ENCODE measurements at places on chromosomes 11 and 22.
A peak's percentile ranks its signal among the peaks of the same experiment; 100 is the strongest.

DNA sequence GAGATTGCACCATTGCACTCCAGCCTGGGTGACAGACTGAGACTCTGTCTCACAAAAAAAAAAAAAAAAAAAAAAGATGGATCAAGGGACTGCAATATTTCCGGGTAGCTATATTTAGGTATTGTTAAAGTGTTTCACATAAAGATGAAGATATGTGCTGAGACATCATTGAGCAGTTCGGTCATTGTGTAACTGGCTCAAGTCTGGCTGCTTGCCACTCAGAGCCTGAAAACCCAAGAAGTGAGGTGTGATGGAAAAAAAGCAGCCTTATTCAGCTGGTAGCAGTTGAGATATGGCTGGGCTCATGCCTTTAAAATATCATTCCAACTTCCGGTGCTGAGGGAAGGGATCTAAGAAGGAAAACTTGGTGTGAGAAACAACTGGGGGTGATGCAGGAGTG lies 46.9 kb downstream of the LUZP2 start:
- no peak for DNase-seq

DNA sequence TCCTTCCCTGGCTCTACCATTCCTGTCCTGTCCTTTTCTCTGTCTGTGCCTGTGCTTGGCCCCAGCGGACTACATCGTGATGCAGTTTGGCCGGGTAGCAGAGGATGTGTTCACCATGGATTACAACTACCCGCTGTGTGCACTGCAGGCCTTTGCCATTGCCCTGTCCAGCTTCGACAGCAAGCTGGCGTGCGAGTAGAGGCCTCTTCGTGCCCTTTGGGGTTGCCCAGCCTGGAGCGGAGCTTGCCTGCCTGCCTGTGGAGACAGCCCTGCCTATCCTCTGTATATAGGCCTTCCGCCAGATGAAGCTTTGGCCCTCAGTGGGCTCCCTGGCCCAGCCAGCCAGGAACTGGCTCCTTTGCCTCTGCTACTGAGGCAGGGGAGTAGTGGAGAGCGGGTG lies 20.4 kb downstream of the TUB start:
- no peak for DNase-seq

DNA sequence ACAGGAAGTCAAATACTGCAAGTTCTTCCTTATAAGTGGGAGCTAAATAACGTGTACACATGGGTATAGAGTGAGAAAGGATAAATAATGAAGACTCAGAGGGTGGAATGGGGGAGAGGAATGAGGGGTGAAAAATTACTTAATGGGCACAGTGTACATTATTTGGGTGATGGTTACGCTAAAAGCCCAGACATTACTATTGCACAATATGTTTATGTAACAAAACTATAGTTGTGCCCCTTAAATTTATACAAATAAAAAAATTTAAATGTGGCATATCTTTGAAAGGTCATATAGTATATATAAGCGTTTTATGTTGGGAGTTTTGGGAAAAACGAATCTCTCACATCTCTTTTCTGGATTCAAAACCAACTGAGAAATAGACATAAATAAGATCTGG lies 96.1 kb downstream of the KIF18A start:
- DNase-seq: no peak

DNA sequence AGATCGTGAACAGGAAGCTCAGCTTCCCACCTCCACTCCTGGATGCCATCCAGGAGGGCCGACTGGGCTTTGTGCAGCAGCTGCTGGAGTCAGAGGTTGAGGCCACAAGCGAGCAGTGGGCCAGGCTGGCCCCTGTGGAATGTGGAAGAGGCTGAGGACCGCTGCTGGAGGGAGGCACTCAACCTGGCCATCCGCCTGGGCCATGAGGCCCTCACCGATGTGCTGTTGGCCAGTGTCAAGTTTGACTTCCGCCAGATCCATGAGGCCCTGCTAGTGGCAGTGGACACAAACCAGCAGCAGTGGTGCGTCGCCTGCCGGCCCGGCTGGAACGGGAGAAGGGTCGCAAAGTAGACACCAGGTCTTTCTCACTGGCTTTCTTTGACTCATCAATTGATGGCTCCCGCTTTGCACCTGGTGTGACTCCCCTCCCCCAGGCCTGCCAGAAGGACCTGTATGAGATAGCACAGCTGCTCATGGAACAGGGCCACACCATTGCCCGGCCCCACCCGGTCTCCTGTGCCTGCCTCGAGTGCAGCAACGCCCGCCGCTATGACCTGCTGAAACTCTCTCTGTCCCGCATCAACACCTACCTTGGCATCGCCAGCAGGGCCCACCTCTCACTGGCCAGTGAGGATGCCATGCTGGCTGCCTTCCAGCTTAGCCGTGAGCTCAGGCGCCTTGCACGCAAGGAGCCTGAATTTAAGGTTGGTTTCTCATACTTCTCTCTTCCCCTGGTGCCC lies 24.9 kb downstream of the ART5 start:
- no peak for DNase-seq

GRCh38 chr11:69449320-69450063 lies 32.0 kb upstream of the LINC01488 start:
- no peak for DNase-seq

DNA sequence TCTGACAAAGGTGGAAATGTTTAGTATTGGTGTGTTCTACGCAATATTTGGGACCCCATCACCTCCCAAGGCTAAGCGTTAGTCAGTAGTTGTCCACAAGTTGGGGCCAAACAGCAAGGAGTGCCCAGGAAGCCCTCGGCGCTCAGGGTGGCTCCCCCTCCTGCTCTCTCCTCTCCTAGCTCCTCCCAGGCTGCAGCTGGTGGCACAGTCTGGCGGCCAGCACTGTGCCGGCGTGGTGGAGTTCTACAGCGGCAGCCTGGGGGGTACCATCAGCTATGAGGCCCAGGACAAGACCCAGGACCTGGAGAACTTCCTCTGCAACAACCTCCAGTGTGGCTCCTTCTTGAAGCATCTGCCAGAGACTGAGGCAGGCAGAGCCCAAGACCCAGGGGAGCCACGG lies 16.8 kb downstream of the CD5 start:
- no peak for DNase-seq

GRCh38 chr11:72493426-72494108 lies 59.2 kb upstream of the CLPB start:
- no peak for DNase-seq

DNA sequence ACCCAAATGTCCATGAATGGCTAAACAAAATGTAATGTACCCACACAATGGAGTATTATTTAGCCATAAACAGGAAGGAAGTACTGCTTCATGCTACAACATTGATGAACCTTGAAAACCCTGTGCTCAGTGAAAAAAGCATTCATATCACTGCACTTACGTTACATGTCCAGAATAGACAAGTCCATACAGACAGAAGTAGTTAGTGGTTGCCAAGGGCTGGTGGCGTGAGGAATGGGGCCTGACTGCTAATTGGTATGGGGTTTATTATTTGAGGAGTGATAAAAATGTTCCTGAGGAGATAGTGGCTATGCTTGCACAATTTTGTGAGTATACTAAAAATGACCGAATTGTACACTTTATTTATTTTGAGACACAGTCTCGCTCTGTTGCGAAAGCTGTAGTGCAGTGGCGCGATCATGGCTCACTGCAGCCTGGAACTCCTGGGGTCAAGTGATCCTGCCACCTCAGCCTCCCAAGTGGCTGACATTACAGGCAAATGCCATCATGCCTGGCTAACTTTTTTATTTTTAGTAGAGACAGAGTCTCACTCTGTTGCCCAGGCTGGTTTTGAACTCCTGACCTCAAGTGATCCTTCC lies 7.7 kb upstream of the SYVN1 start:
- DNase-seq: no peak

DNA sequence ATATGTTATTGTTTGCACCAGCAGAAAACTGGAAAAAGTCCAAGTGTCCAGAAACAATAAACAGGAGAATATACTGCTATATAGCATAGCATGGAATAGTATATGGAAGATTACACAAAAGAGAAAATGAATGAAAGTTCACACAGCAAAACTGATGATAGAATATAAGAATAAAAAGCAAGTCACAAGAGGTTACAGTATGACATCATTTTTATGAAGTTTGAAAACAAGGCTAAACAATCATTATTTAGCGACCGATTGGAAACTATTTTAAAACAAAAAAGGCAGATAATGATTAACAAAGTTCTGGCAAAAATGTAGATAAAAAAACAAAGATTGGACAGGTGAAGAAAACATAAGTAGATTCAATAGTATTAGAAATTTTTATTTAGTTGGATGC lies 47.1 kb downstream of the SOX6 start:
- DNase-seq: no peak

DNA sequence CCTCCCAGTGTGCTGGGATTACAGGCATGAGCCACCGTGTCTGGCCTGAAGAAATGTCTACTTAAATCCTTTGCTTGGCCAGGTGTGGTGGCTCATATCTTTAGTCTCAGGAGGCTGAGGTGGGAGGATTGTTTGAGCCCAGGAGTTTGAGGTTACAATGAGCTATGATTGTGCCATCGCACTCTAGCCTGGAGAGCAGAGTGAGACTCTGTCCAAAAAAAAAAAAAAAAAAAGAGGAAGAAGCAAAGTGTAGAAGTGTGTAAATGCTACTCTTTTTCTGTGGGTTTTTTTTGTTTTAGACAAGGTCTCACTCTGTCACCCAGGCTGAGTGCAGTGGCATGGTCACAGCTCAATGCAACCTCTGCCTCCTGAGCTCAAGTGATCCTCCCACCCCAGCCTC lies 6.4 kb upstream of the ATG16L2 start:
- DNase-seq: no peak

GRCh38 chr11:104570078-104570701 lies 328.1 kb downstream of the CASP12 start:
- DNase-seq: no peak

GRCh38 chr11:133697603-133698180 lies 147.6 kb downstream of the SPATA19 start:
- DNase-seq: no peak

DNA sequence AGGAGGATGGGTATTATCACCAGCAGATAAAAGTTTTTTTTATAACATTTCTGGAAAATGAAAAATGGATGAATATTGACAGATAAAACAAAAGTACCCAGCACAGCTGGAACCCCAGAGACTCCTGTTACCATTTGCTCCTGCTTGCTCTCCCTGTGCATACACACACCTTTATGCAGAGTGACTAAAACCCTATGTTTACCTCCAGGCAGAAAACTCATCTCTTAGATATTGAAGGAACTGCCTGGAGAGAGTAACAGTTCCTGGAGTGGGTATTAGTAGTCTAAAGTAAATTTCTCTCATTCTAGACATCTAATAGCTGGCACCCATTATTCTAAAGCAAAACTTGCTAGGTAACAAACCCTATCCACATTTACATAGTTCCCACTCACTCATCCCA lies 38.0 kb downstream of the CYP2R1 start:
- DNase-seq: no peak

- peak; percentile 16 for DNase-seq
Measured at GRCh38 chr11:69558519-69558941, 77.1 kb downstream of the LINC01488 start.

- DNase-seq: no peak
Measured at GRCh38 chr11:60396799-60397198, 540 bp downstream of the MS4A14 start.

DNA sequence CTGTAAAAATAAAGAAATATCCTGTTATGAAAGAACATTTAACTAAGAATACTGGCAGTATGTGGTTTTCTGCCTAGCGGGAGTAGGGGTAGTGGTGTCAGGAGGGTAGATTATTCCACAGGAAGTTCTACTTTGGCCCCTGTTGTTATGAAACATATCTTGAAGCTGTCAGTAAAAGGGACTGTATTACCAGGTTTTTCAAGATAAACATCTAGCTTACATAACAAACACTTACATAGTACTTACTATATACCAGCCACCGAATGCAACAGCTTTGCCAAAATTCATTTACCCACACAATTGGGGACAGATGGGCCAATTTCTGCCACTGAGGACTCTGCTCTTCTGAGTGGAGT lies 3.7 kb downstream of the TMEM123 start:
- DNase-seq: no peak

- no peak for DNase-seq
Measured at GRCh38 chr11:74033046-74033445, 24.2 kb upstream of the UCP3 start.

DNA sequence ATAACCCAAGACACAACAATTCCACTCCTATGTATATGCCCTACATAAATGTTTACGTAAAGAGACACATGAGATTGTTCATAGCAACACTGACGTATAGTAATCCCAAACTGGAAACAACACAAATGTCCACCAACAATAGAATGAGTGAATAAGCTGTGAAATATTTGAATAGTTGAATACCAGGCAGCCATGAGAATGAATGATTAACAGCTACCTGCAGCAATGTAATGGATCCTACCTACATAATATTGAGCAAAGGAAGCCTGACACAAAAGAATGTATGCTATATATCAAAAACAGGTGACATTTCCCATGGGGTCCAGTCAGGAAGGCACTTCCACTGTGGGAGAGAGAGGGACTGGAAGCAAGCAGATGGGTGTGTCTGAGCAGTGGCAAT lies 92.8 kb upstream of the LINC01488 start:
- no peak for DNase-seq

DNA sequence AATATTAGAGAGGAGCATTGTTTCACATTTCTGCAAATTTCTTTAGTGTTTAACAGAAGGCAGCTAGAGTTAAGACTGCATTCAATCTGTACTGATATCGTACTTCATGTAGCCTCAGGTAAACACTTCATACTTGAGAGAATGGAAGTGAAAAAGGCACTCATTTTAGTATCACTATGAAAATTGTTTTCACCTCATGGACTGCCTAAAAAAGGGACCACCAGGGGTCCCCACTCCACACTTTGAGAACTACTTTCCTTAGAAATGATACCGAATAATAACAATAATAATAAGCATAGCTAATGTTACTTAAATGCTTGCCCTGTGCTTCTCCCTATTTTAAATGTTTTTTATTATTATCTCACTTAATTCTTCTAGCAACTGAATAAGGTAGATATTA lies 95.1 kb downstream of the BLID start:
- no peak for DNase-seq

- DNase-seq: no peak
Measured at GRCh38 chr11:111435046-111435698, 56.1 kb upstream of the POU2AF1 start.

- DNase-seq: no peak
Measured at GRCh38 chr11:30481330-30481729, 104.8 kb downstream of the MPPED2 start.

- no peak for DNase-seq
Measured at GRCh38 chr22:38314933-38315822, 2.1 kb downstream of the CSNK1E start.

GRCh38 chr22:50151571-50152537 lies 18.7 kb upstream of the PANX2 start:
- no peak for DNase-seq

GRCh38 chr11:128528294-128528693 lies 59.1 kb downstream of the ETS1 start:
- no peak for DNase-seq

- no peak for DNase-seq
Measured at GRCh38 chr11:131658952-131659351, 288.5 kb downstream of the NTM start.

GRCh38 chr22:20267441-20268278 lies 458 bp downstream of the RTN4R start:
- no peak for DNase-seq

DNA sequence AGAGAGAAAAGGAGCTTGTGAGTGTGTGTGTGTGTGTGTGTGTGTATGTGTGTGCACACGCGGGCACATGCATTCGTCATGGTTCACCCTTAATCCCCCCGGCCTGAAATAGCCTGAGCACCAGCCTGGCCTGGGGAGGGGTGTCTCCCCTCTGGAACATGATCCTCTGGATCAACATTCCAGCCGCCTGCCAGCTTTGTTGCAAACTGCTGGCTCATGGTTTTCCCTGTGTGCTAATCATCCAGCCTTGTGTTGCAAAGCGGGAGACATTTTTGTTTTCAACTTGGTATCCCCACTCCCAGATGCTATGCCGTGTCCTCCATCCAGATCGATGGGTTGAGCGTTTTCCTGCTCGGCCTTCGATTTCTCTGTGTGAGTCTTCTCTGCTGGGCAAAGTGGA lies 94.3 kb downstream of the FEZ1 start:
- DNase-seq: no peak
